BJ (cell line): ENCODE measurements at places on chromosomes 7 and 10. TPM values are rescaled to one million over a fixed set of nuclear protein-coding genes. Genes with fewer than 3 reads are reported as not detected.

- DNase-seq = no peak
These were observed 129.3 kb upstream of the PHYHIPL start for GRCh38 chr10:59047180-59047579.

DNA sequence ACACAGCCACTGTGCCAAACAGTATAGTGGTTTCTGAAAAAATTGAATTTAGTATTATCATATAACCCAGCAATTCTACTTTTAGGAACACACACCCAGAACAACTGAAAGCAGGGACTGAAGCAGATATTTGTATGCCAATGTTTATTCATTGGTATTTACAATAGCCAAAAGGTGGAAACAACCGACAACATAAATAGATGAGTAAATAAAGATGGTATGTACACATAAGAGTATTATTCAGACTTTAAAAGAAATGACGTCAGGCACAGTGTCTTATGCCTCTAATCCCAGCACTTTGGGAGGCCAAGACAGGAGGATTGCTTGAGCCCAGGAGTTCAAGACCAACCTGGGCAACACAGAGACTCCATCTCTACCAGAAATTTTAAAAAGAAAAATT, 7.2 kb downstream of the CDCA7L start:
- DNase-seq = no peak

DNA sequence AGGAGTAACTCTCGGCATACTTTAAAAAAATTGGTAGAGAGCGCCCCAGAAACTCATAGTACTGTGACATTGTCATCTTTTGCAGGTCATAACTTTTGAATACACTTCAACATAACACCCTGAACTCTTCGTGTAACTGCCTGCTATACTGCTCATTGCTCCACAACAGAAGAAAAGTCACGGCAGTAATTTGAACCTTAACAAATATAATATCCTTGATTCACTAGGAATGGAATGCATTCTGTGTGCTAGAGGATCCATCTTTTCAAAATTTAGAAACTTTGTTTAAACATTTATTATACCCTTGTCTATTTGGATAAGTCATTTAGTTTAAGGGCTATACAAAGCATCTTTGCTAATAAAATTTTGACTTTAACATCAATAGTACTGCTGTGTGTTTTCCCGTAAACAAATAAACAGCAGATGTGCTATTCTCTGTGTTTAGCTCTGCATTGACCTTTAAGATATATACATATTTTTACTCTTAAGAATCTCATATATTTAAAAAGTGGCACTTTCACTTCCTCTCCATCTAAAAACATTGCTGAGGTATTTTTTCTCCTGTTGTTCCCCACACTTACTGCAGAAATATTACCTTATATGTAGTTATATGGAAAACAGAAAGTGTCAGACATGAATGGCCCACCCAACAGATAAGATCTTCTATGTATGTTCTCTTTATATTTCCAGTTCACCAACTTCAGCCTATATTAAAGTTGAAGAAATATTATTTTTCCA, 217.6 kb upstream of the TMEM229A start:
- no peak for DNase-seq

DNA sequence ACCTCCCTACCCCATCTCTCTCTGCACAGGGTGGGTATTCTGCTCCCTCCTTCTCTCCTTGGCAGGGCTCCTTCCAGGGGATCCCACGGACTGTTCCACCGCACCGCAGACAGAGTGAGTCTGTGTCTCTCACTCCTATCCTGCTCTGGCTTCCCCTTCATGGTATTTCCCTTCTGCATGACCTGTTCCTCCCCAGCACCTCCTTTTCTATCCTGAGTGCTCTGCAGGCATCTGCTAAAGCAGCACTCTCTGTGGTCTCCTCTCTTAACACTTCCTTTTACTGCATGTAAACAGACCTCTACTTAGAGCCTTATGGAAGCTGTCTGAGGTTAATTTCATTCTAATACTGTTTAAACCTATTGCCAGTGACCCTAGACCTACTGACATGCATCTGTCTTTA, 171.5 kb downstream of the CCSER2 start:
- no peak for DNase-seq

DNA sequence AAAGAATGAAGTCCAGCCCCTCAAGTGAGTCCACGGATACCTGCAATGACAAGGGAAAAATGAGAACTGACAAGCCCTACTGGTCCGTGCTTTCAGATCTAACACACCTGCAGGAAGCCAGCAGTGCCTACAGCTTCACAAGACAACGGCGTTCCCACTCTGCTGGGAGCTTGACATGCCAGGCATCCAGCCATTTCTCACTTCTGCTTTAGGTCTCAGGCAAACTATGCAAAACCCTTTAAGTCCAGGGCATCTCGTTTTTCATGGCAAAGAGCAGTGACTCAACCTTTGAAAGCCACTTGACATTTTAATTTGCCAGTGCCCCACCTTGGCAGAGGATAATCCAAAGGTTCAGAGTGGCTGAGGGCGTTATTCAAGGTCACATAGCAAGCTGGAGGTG, 49.1 kb upstream of the GPAM start:
- no peak for DNase-seq

GRCh38 chr10:30993155-30993554, 38.5 kb downstream of the ZNF438 start:
- no peak for DNase-seq

HMX3 gene
- polyA plus RNA-seq = not detected in 2 replicates

- DNase-seq = no peak
These were observed 68.5 kb upstream of the NFKB2 start for GRCh38 chr10:102327002-102327401.

GRCh38 chr10:43731486-43731885, 82.8 kb upstream of the ZNF32 start:
- DNase-seq = no peak

GRCh38 chr7:40918701-40919271, 784.0 kb downstream of the SUGCT start:
- DNase-seq = peak; percentile 84

EVX1 gene
- polyA plus RNA-seq = not detected in 2 replicates

GRCh38 chr7:130227883-130228575, 20.4 kb downstream of the SSMEM1 start:
- DNase-seq = no peak

DNA sequence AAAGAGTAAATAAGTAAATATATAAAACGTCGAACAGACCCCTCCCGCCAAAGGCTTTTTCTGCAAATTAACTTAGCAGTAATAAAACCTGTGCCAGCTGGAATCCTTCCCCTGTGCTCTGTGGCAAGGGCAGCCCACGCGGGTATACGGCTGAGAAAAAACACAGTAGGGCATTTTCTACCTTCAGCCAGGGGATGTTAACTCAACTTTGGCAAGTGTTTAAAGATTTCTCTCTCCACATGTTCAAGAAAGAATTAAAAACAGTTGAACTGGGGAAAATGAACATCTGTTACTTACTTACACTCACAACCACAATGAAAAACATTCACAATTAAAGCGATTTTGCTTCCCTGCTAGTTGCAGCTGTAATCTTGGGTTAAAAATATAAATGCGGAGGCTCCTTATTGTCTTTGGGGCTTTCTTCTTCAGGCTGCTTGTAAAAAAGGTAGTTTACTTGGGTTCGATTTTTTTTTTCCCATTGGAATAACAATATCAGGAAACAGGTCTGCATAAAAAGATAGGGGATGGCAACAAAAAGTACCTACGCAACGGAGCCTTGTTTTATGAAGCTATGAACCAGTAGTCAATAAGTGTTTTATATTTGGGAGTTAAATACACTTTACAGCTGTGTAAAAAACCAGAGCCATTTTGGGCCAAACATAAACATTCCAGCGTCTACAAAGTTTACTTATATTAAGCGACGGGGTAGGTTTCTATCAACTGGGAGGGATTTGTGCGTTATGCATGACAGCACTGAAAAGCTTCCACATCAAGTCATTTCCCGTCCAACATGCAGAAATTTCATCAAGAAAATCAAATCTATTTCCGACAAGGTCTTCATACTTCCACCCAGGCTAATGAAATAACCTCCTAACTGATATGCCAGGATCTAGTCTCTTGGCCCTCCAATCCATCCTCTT, 132.7 kb downstream of the TAX1BP1 start:
- no peak for DNase-seq

DNA sequence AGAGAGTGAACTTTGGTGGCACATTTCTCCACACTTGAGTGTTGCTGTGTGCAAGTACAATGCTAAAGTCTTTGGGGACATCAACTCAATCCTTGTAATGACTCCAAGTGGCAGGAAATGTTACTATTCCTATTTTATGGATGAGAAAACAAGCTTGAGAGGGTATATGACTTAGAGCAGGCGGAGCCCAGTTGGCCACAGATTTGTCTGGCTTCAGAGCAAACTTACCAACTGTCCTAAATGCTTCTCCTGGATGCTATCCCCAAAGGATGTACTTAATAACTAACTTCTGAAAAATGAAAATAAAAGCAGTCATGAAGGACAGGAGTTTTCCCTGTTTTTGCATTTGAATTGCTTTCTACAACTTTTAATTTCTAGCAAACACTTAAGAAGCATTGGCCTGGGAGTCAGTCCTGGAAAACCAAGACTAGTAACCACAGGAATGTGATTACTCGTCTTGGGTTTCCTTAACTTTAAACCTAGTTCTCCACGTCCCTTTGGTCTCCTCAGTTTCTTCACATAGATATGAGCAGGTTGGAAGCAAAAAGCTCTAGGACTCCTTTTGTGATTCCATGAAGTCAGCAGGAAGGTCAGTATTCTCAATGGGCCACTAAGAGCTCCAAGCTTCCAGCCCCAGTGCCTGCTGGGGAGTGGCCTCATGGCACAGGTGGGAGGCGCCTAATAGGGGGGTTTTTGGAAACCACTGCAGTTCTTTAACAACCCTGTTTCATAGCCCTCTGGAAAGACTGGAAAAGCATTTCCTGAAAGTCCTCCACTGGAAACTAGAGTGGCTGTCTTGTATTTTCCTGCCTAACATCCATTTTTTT, 140.8 kb downstream of the GLCCI1 start:
- peak; percentile 2 for DNase-seq

ASB4 gene
- polyA plus RNA-seq = not detected in 2 replicates

ATAD1 gene
- 13.7 and 36.1 TPM in 2 replicates for polyA plus RNA-seq

DNA sequence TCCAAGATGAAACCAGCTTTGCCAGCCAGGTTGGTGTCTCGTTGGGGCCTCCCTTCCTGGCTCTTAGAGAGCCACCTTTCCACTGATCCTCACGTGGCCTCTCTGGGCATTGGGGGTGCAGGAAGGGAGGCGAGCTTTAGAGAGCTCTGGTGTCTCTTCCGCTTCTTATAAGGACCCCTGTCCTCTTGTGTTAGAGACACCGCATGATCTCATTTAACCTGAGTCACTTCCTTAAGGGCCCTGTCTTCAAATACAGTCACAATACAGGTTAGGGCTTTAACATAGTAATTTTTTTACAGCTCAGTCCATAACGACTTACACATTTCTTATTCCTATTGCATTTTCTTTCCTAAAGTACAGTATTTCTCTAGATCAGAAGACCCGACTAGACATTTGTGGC, 535.8 kb downstream of the SDK1 start:
- no peak for DNase-seq

C10orf105 gene
- polyA plus RNA-seq = 0.69 and 1.1 TPM in 2 replicates

ITPRID1 gene
- polyA plus RNA-seq = not detected in 2 replicates

MYPN gene
- polyA plus RNA-seq = 9.7 and 10.5 TPM in 2 replicates

- DNase-seq = no peak
These were observed 96.9 kb downstream of the NT5C2 start for GRCh38 chr10:103096130-103096529.

DNA sequence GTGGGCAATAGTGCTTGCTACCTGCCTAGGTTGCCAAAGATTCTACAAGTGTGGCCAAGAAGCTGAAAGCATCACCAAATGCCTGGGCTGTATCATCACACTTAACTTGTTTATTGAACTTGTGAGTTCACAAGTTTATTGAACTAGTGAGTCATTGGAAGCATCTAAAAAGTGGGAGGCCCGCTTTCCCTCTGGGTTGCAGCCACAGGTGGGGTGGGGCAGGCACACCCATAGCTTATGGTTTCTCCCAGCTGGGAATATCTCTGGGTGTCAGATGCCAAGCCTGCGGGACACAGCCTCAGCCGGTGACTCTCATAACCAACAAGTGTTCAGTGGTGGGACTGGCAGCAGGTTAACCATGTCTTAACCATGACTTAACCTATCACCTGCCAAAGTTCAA, 145.9 kb upstream of the FAM13C start:
- no peak for DNase-seq

DNA sequence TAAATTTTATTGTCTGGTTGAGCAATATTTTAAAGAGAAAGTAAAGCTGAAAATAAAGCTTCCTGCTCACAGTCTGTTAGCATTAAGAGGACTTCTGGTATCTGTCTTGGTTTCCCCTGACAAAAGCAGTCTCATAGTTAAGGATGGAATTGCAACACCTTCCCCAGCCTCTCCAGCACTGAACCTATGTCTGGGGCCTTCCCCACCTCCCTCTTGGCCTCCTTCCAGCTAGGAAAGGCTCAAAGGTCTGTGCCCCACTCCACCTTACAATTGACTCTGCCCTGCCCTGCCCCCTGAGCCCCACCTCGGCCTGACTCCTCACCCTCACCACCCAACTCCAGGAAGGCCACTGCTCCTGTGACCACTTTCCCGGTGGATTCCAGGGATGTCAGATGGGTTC, 33.2 kb downstream of the COL17A1 start:
- no peak for DNase-seq

- DNase-seq = no peak
These were observed 59.3 kb upstream of the ECHDC3 start for GRCh38 chr10:11682851-11683250.

C7orf33 gene
- polyA plus RNA-seq = not detected in 2 replicates

PDE1C gene
- polyA plus RNA-seq = 19.6 and 32.4 TPM in 2 replicates

UCN3 gene
- polyA plus RNA-seq = not detected in 2 replicates

FAM180A gene
- 2.0 and 2.1 TPM in 2 replicates for polyA plus RNA-seq

DNA sequence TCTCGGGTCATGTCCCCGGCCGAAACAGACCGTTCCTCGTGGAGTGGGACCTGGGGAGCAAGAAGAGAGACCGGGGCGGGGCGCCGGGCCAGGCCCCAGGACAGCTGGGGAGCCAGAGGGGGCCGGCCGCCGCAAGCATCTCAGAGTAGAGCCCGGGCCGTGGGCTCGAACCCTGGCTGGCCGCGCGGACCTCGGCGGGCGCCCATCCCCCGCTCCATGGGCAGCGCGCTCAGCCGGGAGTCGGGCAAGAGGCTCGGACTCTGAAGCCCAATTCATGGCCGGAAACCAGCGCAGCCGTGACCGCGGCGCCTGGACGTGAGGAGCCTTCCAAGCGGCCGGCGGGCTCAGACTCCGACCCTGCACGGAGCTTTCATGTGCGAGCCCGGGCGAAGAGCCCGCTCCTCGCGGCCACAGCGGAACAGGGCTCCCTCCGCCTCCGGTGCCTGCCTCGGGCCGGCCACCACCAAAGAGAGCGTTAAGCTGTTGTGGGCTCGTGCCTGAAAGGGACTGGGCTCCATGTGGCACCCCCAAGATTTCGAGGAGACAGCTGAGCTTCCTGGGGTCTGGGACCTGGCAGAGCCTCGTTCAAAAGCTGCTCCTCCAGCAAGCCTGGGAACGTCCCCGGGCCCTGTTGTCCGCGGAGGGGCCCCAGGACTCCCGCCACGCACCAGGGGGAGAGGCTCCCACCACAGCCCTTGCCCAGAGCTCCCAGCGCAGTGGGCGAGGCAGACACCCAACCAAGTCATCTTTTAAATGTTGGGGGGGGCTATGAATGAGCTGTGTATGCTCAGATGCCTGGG, 757 bp upstream of the GRID1 start:
- DNase-seq = no peak

COX19 gene
- polyA plus RNA-seq = 5.5 and 5.6 TPM in 2 replicates

DNA sequence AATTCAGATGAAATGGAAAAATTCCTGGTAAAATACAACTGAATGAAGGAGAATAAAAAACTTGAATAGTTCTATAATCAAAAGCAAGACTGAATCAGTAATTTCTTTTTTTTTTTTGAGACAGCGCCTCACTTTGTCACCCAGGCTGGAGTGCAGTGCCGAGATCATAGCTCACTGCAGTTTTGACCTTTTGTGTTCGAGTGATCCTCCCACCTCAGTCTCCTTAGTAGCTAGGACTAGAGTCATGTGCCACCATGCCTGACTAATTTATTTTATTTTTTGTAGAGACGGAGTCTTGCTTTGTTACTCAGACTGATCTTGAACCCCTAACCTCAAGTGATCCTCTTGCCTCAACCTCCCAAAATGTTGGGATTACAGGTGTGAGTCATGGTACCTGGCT, 26.1 kb downstream of the SYPL1 start:
- DNase-seq = no peak
